ENCODE measurements at places on chromosomes 11 and 22.

DNA sequence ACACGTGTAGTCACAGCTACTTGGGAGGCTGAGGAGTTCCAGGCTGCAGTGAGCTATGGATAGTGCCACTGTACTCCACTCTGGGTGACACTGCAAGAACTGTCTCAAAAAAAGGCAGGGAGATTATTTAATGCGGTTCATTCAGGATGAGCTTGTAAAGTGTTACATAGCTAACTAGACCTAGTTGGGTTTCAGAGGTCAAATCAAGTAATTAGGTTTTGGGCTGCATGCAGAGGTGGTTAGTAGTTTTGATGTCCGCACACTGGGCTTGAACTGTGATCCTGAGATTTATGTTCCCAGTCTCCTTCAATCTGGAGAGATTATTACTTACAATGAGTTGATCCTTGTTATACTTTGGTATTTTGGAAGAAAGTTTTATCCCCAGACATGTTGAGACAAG lies 2.1 kb upstream of the RBM4 start:
- no peak for DNase-seq

DNA sequence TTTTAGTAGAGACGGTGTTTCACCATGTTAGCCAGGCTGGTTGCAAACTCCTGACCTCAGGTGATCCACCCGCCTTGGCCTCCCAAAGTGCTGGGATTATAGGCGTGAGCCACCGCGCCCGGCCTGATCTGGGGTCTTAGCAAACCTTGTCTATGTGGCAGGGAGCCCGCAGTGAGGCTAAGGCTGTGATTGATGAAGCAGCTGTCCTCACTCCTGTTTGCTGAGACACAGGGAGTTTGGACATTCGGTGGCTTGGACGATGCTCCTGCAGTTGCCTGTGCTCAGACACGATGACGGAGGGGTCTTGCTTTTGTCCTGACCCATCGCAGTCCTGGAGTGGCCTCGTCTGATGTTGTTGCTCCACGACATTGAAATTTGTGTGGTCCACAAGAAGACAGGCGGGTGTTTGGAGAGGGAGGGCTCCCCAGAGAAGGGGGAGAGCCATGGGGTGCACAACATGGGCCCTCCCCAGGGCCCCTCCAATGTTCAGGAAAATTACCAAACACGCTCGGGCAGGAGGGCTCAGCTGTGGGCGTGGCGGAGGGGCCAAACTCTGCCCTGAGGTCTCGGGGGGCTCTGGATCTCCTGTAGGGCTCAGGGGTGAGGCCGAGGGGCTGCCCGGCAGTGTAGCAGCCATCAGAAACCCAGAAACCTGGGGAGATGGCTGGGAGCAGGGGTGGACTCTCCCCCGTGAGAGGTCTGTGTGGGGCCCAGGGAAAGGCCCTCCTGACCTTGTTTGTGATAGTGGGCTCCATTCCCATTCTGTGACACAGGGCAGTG lies 41.8 kb upstream of the PRR5 start:
- DNase-seq: no peak

DNA sequence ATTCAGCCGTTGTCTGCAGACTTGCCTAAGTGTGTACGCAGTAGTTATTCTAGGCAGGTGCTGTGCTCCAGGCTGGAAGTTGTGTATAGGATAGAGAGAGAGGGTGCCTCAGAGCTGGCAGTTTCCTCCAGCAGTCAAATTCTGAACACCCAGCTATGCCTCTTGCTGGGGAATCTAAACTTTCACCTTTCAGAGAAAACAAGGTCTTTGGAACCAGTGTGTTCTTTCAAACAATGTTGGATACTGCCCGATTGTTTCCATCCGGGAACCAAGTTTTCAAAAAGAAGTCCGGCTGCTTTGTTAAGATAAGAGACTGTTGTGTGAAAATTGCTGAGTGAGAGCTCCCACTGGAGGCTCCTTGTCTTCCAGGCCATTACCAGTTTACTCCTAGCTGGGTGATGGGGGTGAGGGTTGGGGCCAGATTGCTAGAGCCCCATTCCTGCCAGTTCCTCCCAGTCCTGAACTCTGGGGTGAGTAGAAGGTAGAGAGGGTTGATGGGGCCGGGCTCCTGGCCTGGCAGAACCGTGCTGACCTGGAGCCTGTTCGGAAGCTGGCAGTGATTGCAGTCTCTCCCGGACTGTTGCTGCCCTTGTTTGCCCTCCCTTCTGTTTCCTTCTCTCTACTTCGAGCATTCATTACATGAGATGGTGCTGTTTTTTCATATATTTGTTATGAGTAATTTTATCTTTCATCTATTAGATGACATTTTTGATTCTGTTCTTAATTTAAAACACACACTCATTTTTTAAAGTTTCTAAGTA lies 150.2 kb downstream of the TEAD1 start:
- no peak for DNase-seq

DNA sequence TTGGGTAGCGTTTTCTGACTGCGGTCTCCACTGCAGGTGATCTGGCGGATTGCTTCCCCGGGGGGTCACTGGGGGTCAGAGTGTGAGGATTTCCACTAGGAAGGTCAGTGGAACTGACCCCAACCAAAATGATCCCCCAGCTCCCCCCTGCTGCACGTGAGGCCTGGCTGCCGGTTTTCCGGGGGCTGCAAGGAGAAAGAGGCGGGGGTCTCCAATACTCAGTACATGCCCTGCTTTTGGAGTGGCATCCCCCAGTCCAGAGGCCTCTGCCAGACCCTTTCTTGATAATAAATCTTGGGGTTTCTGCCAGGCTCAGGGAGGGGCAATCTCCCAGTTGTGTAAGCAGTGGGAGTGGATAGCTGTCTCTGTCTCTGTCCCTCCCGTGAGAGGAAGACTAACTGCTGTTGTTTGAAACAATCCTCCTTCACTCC lies 71.5 kb upstream of the RTL6 start:
- no peak for DNase-seq

GRCh38 chr11:73753938-73754337 lies 6.9 kb downstream of the RAB6A start:
- no peak for DNase-seq

GRCh38 chr11:57546869-57547475 lies 9.6 kb downstream of the SMTNL1 start:
- no peak for DNase-seq

- no peak for DNase-seq
Measured at GRCh38 chr22:50178471-50178864, 7.2 kb upstream of the TRABD start.

Measured in activated T-cell treated with anti-CD3 and anti-CD28 coated beads for 1 hour (primary cell).